Stimulated activated CD8-positive, alpha-beta memory T cell treated with anti-CD3 and anti-CD28 coated beads, Interleukin-7, amount 100 ng/mL, for 48 hours (primary cell): ENCODE measurements at places on chromosomes 12 and 14.

DNA sequence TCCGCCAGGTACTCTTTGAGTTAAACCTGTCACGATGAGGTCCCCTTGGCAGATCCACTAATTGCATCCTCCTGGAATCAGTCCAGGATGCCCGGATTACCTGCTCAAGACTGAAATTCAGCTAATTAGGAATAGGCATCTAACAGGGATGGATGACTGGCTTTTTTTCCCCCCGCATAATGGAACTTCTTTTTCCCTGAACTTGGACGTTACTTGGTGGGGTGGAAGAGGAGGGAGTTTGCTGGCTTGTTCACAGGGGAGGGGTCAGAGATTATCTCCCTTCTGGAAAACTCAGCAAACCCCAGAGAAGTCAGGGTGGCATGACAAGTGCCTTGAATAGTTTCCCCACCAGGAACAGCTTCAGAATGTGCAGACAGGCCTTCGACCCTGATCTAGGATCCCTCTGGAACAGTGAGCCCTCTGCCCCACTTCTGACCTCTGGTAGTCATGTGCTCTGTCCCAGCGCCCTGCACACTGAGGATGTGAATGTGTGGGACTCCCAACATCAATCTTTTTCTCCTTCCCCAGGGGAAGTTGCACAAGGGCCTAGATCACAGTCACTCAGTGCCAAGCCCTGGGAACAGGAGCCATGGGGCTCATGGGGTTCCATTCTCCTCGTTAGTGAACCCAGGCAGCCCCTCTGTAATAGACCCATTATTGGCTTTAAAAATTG is 142.5 kb downstream of the SMOC1 start:
- no peak for DNase-seq

DNA sequence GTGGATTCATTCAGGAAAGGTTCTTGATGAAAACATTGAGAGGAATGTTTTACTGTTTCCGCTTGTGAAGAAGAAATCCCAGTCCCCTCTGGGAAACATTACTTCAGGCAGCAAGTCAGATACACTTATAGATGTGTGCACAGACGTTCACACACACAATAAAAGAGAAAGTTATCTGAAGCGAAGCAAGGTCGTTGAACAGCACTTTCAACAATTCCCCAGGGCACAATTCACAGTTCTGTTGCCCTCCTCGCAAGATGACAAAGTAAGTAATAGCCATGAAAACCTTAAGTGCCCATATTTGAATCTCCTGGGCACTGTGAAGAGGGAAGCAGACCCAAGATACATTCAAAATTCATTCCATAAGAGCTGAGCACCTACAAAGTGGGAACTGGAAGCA is 156.6 kb upstream of the CAND1 start:
- no peak for DNase-seq

DNA sequence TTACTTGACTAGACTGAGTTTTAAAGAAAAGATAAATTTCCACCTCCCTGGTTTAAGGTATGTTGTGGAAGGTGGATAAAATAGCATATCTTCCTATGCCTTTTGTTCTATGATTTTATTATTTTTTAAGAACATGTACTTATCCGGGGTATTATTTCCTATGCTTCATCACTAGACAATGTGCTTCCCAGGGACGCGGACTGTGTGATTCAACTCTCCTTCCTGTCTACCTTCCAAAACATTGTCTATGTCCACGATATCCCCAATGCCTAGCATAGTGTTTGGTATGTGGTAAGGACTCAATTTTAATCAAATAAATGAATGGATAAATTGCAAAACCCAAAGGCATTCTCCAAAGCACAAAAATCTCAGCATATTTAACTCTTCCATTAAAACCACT is 8.3 kb upstream of the CCND2 start:
- DNase-seq, result no peak

DNA sequence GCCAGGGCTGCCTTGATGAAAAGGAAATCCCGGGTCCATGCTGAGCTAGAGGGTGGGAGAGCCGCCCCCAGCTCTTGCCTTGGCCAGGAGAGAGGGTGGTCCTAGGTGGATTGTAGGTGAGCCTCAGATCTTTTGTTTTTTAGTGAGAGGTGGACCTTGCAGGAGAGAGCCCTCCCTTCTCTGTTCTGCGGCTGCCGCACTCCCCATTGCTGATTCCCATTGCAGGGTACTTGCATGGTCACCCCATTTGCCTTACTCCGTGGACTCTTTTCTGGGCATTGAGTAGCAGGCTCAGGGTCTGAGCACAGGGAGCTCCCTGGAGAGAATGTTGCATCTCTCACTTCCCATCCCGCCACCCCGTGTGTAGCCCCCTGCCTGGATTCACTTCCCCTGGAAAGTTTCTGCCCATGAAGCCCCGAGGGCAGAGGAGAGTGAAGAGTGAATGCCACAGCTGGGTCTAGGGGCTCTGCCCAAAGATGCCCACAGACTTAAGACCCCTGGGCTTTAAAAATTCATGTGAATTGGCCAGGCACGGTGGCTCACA is 10.2 kb downstream of the VASH1 start:
- no peak for DNase-seq

- DNase-seq, result no peak
Observed at GRCh38 chr12:116153113-116153512, 124.4 kb downstream of the MED13L start.

GRCh38 chr12:16130343-16130742 is 147.1 kb downstream of the SLC15A5 start:
- no peak for DNase-seq

- no peak for DNase-seq
Observed at GRCh38 chr12:46407361-46407760, 34.8 kb upstream of the SLC38A2 start.

DNA sequence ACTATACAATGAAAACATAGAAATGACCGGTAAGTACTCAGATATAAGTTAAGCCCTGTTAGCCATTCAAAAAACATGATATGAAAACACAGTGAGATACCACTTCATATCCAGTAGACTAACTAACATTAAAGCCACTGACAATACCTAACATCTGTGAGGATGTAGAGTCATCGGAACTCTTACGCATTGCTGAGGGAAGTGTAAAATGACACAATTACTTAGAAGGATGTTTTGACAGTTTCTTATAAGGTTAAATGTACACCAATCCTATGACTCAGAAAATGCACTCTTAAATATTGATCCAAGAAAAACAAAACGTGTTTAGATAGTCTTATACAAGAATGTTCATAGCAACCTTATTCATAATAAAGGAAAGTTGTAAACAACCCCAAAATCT is 782.9 kb downstream of the BCL11B start:
- DNase-seq, result no peak

GRCh38 chr14:95544588-95544987 is 9.7 kb downstream of the GLRX5 start:
- DNase-seq, result no peak

- no peak for DNase-seq
Observed at GRCh38 chr14:66507181-66507721, 696 bp upstream of the GPHN start.

DNA sequence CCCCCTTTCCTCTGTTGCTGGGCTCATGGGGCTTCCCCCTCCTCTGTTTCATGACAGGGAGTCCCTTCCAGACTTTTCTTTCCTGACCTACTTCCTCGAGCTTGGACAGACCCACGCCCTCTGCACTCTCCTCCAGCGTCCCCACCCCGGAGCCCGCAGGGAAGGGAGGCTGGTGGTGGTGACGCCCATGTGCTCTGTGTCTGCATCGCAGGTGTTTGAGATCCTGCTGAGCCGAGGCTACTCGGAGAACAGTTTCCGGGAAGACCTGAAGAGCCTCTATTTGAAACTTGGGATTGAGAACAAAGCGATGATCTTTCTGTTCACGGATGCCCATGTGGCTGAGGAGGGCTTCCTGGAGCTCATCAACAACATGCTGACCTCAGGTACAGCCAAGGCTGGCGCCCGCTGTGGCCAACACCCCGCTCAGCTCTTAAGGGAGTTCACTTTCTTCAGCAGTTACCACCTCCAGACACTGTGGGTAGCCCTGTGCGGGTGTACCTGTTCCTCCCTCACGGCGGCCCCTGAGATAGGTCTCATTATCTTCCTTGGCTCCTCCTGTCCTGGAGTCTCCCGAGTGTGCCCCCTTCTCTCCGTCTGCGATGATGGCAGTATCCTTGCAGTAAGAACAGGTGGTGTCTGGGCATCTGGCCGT is 85.6 kb downstream of the CCDC92 start:
- no peak for DNase-seq

DNA sequence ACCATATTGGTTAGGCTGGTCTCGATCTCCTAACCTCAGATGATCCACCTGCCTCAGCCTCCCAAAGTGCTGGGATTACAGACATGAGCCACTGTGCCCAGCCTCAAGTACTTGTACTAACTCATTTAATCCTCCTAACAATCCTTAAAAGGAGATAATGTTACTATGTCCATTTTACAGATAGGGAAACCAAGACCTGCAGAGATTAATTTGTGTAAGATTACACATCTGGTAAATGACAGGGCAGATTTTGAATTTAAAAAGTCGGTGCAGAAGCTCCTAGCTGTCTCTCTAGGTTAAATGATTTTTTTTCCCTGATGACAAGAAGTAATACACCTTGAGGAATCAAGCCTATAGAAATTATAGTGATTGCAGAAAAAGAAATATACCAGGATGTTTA is 13.7 kb upstream of the HECTD1 start:
- no peak for DNase-seq

DNA sequence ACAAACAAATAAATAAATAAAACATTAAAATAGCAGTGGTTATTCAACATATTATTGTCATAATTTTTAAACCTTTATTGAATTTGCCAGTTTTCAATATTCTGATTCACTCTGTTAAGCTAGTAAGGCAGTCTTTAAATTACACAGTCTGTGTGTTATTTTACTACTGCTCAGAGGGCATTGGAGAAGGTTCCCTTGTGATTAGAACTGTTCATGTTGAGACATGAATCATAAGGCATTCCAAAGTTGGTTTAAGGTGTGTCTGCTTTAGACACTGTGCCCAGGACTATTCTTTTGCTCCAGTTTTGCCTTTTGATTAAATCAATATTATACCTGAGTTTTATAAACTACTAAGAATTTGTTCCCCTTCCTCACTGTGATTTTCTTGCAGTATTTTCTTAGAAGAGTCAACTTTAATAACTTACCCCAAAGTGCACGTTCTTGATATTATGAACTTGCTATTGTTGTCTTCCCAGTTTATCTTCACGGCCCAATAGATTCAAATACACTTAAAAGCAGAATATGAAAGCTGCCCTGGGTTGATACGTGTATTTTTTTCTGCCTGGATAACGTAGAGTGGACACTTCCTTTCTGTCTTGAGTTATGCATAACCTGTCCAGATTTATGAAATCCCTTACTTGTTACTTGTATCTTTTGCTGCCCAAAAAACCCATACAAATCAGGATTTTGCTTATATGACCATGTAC is 105.3 kb upstream of the BCAT1 start:
- DNase-seq, result no peak

- no peak for DNase-seq
Observed at GRCh38 chr14:91946622-91947474, 646 bp downstream of the FBLN5 start.

- no peak for DNase-seq
Observed at GRCh38 chr14:24990050-24990449, 59.9 kb downstream of the STXBP6 start.

DNA sequence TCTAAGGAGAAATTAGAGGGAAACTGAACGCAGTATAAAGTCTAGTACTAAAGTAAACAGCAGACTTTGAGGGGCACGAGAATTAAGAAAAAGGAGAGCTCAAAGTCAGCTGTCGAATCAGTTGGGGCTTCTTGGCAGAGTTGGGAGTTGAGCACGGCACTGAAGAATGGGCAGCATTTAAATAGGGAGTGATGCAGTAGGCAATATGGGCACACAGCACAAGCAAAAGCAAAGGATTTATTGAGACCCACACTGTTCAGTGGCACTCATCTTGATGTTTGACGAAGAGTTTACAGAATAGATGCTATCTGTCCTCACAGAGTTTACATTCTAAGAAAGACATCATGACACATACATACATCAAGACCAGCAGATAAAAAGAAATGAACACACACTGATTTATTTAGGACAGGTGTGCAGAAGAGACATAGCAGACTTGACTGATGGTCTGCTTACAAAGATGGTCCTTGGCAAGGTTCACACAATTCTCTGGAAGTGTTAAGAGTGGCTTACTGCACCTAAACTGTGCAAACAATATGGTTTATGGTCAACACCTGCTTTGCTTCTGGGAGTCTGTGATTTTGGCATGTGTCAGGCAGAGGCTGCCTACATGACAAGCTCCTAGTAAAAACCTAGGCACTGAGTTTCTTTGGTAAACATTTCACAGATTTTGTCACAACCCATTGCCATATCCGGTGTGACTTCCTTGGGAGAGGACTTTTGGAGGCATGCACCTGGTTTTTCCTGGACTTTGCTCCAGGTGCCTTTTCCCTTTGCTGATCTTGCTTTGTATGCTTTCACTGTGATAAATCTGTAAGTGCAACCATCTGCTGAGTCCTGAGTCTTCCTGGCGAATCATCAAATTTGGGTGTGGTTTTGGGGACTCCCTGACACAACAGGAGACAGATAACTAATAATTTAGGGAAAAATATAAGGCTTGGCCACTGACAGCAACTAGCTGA is 26.3 kb downstream of the ALKBH1 start:
- DNase-seq, result no peak

- no peak for DNase-seq
Observed at GRCh38 chr12:49794021-49794420, 34.2 kb downstream of the NCKAP5L start.

DNA sequence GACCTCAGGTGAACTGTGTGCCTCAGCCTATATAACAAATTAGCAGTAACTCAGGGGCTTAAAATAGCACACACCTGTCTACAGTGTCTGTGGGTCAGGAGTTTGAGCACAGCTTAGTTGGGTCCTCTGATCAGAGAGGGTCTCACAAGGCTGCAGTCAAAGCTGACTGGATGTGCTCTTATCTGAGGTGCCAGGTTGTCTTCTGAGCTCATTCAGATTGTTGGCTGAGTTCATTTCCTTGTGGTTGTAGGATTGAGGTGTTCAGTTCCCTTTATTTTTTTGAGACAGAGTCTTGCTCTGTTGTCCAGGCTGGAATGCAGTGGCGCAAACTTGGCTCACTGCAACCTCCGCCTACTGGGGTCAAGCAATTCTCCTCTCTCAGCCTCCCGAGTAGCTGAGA is 164.7 kb downstream of the ADCK1 start:
- DNase-seq, result no peak

DNA sequence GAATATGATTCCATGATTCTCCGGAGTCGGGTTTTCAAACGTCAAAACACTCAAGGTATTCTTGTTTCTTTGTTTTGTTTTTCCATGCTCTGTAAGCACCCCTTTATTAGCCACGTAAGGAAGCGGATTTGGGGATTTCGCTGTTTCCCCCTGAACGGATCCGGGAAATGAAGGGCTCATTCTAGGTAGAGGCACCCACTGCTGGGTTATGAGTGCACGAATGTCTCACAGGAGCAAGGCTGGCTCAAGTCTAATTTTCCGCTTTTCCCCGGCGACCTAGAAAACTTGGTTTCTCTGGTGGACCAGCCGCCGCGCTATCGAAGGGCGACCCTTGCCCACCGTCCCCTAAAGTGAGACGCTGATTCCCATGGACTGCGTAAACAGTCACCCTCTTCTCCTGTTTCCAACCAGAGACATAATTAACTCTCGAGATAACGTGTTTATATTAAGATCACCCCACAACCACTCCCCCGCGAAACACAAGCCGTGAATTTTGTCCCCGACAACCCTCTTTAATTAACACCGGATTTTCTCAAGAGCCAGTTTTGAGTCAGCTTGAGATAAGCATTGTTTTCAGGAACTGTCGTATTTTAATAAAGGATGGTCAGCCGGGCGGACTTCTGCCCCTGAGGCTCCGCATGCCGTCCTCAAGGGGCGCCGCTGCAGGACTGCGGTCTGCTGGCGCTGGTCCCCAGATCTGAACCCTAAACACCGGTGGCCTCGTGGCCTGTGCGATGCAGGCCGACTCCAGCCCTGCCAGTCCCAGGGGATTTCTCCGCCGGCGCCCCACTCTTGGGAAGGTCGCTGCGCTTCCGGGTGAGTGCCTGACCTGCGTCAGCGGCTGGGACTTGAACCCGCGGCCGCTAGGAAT is 515 bp upstream of the ABCC9 start:
- no peak for DNase-seq
